ENCODE measurements at places on chromosomes 7 and 10. TPM values are rescaled to one million over a fixed set of nuclear protein-coding genes. Genes with fewer than 3 reads are reported as not detected.
A peak's percentile ranks its signal among the peaks of the same experiment; 100 is the strongest.

DNA sequence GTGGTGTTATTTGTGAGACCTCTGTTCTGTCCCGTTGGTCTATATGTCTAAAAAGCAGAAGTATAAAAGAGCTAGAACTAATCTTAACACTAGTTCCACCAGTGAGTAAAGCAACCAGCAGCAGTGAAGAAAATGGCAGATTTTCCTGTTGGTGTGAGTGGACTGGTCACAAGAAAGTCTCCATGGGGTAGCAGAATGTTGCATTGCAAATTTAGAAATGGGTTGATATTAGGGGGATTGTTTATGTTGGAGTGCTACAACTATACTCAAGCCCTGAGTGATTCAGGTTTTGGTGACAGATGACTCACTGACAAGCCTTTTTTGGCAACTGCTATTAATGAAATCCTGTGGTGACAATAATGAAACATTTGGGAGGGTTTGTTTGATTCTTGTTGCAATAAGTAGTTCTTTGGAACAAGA is 5.6 kb downstream of the AVL9 start:
- peak; percentile 64 for DNase-seq

GRCh38 chr7:151058781-151059366 is 515 bp upstream of the SLC4A2 start:
- peak; percentile 32 for DNase-seq

Gene NEBL
- total RNA-seq: 4.3 TPM

Gene TMEM270
- not detected for total RNA-seq

DNA sequence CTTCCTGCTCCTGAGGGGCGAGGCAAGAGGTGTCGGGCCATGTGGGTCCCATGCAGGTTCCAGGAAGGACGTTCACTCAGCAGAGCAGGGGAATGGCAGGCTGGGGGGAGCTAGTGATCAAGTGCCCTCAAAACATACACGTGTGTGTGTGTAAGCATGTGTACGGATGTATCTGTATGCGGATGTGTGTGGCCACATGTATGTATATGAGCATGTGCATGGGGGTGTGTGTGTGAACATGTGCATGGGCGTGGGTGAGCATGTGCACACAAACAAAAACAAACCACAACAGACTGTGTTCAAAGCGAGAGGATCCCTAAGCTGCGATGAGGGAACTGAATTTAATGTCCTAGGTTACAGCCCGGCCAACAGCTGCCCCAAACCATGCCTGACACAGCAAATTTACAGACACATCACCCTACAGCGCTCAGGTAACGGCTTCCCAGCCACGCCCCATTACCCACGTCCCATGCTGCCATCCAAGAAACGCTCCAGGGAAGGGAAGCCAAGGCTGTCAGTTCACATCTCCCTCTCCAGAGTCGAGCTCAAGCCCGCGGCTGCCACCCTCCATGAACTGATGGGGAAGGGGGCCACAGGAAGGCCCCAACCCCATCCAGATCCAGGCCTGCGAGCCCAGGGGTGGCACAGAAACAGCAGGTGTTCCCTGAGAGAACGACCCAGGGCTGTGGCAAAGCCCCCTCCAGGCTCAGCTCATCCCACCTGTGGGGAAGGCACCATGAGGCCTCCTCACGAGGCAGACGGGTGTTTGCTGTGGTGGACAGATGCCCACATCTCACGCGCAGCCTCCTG is 56.6 kb downstream of the PTPRN2 start:
- DNase-seq: no peak

DNA sequence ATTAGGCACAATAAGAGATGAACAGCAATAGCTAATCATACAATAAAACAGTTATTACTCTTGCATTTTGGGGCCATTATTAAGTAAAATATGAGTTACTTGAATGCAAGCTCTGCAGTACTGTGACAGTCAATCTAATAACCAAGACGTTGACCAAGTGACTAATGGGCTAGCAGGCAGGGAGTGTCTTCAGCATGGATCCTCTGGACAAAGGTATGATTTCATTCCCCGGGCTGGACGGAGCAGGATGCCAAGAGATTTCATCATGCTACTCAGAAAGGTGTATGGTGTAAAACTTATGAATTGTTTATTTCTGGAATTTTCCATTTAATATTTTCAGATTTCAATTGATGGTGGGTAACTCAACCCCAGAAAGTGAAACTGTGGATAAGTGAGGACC is 80.9 kb downstream of the SHH start:
- DNase-seq: peak; percentile 12

GRCh38 chr7:100568176-100568895 is 5.4 kb downstream of the SAP25 start:
- DNase-seq: no peak

GRCh38 chr7:137961200-137962177 is 40.4 kb downstream of the CREB3L2 start:
- no peak for DNase-seq

Gene FEZF1
- not detected for total RNA-seq

DNA sequence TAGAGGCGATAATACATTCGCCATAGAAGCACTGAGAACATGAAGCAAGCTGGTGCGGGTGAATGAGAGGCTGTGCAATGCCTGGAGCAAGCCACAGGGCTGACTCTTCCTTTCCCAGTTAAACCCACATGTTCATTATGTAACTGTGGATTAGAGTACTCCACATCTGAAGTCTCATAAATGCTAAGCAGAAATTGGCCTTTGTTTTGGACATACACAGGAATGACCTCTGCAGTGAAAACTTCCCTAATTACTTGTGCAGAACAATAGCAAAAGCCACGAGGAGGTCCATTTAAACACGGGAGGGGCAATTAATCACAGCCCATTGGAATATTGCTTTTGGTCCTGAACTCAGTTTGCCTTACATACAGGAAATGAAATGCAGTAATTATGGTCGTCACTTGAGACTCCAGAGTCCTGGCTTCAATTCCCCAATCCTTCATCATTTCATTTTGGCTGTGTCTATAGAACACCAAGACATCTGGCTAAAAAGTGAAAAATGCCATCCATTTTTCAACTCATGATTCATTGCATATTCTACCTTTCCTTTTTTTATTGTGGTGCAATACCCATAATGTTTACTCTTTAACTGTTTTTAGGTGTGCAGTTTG is 78.7 kb upstream of the CXCL12 start:
- peak; percentile 95 for DNase-seq

- DNase-seq: no peak
These were observed 35.6 kb downstream of the ANKRD16 start for GRCh38 chr10:5854131-5854475.

Gene ABCC2
- 0.98 TPM for total RNA-seq

DNA sequence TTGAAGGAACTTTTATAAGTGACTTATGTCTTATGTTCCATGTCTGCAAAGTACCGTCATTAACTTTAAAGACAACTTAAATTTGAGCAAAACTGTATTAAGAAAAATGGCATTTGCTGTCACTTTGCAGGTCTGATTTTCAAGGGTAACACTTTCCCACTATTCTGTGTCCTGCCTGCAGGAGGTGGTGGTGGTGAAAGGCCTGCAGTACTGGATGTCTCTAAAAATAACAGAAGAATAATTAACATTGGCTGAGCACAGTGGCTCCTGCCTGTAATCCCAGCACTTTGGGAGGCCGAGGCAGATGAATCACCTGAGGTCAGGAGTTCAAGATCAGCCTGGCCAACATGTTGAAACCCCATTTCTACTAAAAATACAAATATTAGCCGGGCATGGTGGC is 13.2 kb upstream of the PTER start:
- DNase-seq: no peak

GRCh38 chr10:124498056-124498455 is 36.4 kb downstream of the LHPP start:
- DNase-seq: no peak

- no peak for DNase-seq
These were observed 226.1 kb downstream of the CDC14C start for GRCh38 chr7:49150486-49150885.

- no peak for DNase-seq
These were observed 3.2 kb upstream of the HUS1 start for GRCh38 chr7:47982610-47983009.

GRCh38 chr10:84837041-84837812 is 508.8 kb downstream of the CCSER2 start:
- DNase-seq: no peak

DNA sequence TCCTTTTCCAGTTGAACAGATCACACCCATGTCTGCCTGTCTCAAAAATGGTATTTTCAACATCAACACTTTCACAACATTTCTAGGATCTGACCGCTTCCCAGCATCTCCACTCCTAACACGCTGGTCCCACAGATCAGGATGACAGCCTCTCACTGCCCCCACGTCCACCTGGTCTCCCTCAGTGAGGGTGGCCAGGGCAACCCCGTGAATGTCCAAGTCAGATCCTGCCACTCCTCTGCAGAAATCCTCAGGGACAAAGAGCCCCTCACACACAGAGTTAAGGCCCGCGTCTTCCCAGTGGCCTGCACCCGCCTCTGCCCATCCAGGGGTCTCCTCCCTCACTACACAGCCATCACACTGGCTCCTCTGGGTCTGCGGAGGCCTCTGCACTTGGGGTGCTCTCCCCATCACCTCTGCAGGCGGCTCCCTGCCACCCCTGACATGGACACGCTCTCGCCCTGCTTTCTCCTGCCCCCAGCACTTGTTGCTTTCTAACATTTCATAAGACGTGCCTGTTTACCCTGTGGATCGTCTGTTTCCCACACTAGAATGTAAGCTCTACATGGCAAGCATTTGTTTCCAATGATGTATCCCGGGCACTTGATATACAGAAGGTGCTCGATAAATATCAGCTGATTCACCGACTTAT is 20.0 kb downstream of the GNA12 start:
- DNase-seq: no peak

GRCh38 chr10:43944381-43945093 is 295.9 kb upstream of the ZNF32 start:
- DNase-seq: no peak

Gene FANK1
- 2.3 TPM for total RNA-seq

GRCh38 chr7:87038993-87039690 is 20.3 kb downstream of the ELAPOR2 start:
- no peak for DNase-seq

DNA sequence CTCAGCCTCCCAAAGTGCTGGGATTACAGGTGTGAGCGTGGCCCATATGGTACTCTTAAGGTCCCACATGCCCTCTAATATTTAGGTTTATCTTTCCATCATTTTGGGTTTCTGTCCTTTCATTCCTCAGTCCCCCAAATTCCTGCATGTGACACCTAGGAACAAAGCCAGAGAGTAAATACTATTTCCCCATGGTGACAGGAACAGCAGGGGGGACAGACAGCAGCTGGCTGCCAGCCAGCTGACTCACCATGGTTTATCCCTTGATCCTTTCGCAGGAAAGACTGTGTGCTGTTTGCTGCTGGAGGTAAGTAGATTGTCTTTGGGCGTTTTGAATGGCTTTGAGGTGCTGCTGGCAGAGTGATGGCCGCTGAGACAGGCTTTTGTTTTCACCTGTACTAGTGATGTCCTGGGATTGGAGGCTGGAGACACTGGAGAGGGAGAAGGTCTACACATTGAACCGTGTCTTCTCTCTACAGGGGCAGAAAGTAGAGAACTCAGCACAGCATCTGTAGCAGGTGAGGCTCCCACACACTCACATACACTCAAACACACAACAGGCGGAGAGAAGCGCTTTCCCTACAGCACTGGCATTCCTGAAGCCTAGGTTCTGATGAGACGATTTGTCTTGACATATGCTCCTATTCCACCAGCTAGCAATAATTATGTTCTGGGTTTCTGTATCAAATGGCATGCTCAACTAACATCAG is 83.7 kb upstream of the EFCAB10 start:
- no peak for DNase-seq

- no peak for DNase-seq
These were observed 98.1 kb upstream of the STK17A start for GRCh38 chr7:43484678-43485395.

- no peak for DNase-seq
These were observed 422 bp downstream of the AP1S1 start for GRCh38 chr7:101154693-101155102.

Gene SPDYE9
- total RNA-seq: 0.08 TPM
